Breast epithelium (tissue), 4 donors: ENCODE measurements at places on chromosomes 2 and 18. TPM values are rescaled to one million over a fixed set of nuclear protein-coding genes. Genes with fewer than 3 reads are reported as not detected.

Gene ANKRD30BL
- total RNA-seq, result not detected

Gene RAD51AP2
- 0.16 TPM for total RNA-seq

Gene REG3G
- total RNA-seq, result not detected

- H3K27ac ChIP-seq, result no peak overlapping the region
- no peaks in the 10 kb centered on the region for H3K27me3 ChIP-seq
- H3K36me3 ChIP-seq, result no peaks in the 10 kb centered on the region
Measured at GRCh38 chr18:58535340-58536201, 93.3 kb downstream of the ALPK2 start.

DNA sequence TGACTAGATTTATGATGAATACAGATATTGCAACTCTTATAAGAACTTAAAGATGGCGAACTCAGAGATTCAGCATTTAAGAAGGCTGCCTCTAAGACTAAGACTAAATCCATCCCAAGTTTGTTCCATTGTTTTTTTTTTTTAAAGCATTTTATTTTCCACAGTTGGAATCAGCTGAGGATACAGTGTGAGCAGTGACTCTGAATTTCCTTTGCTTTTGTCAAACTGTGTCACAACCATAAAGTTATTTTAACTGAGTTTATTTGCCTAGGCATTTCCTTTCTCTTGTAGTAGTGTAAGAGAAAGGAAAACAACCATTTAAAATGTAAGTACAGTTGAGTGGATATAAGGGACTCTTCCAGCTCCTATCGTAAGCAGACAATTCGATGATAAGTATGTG is 63.9 kb downstream of the ZEB2 start:
- no peaks in the 10 kb centered on the region for H3K4me1 ChIP-seq
- no peaks in the 10 kb centered on the region for H3K36me3 ChIP-seq
- H3K27ac ChIP-seq, result no peak overlapping the region
- no peak overlapping the region for H3K4me3 ChIP-seq
- no peaks in the 10 kb centered on the region for H3K27me3 ChIP-seq

DNA sequence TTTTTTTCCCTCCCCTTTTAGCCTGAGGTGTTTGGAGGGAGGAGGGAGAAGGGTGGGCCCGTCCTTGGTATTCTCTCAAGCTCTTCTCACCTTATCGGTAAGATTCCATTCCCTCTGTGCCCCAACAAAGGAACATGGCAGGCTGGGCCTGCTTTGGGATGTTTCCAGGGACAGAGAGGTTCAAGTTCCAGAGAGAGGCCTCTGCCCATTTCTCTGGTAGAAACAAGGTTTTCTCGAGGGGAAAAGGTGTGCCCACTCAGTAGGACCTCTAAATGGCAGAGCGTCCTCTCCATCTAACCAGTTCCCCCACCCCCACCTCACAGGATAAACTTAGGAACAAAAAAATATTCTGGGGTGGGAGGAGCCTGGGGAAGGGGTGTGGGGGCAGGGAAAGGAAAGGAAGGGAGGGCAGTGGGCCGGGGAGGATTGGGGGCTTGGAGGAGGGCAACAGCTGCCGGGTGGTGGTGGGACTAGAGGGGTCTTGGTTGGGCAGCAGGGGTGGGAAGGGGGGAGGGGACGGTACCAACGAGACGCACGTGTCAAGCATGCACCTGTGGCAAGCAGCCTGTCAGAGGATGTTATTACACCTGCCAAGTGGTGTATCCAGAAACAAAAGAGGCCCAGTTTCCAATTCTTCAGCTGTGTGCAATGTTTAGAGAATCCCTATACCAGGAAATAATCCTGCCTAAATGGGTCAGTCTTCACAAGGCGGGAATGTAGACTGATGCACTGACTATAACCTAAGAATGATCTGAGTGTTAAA is 2.1 kb downstream of the PCBP1 start:
- peak overlapping the region; percentile 100 for H3K27ac ChIP-seq
- H3K4me1 ChIP-seq, result no peaks in the 10 kb centered on the region
- no peaks in the 10 kb centered on the region for H3K27me3 ChIP-seq
- peak; percentile 44 for DNase-seq
- no peaks in the 10 kb centered on the region for H3K36me3 ChIP-seq

GRCh38 chr2:172693529-172694455 is 41.9 kb upstream of the RAPGEF4 start:
- H3K4me1 ChIP-seq, result no peaks in the 10 kb centered on the region
- no peak overlapping the region for H3K27ac ChIP-seq
- no peaks in the 10 kb centered on the region for H3K27me3 ChIP-seq
- no peaks in the 10 kb centered on the region for H3K36me3 ChIP-seq

DNA sequence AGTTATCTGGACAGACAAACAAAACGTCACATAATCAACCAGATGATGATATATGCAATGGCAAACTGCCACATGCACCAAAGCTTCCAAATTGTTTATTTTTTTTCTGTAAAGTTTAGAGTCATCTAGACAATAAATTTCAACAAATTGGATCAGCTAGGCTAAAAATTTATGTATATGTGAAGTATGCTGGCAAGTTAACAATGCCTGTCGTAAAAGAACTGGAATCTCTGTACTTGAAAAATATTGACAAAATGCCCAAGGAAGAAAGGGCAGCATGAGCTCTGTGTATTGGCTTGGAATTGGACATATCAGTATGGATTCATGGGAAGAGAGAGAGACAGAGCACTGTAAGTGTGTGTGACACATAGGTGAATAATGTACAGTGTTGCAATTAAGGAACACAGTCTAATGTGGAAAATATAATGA is 309.8 kb downstream of the ERBB4 start:
- no peak overlapping the region for H3K27ac ChIP-seq
- no peak for DNase-seq

- peak overlapping the region; percentile 58 for H3K27ac ChIP-seq
- H3K27me3 ChIP-seq, result no peaks in the 10 kb centered on the region
- H3K36me3 ChIP-seq, result no peaks in the 10 kb centered on the region
- H3K4me1 ChIP-seq, result no peaks in the 10 kb centered on the region
- no peak for DNase-seq
Measured at GRCh38 chr2:159071190-159071915, 102.9 kb downstream of the TANC1 start.

- no peaks in the 10 kb centered on the region for H3K27me3 ChIP-seq
- DNase-seq, result no peak
- no peaks in the 10 kb centered on the region for H3K4me1 ChIP-seq
- H3K27ac ChIP-seq, result no peak overlapping the region
- no peak overlapping the region for H3K4me3 ChIP-seq
Measured at GRCh38 chr18:24396082-24396633, 1.5 kb downstream of the OSBPL1A start.

- H3K4me3 ChIP-seq, result no peak overlapping the region
- no peaks in the 10 kb centered on the region for H3K36me3 ChIP-seq
- H3K27ac ChIP-seq, result no peak overlapping the region
- H3K27me3 ChIP-seq, result no peaks in the 10 kb centered on the region
- no peaks in the 10 kb centered on the region for H3K4me1 ChIP-seq
Measured at GRCh38 chr2:18545384-18545783, 15.1 kb downstream of the RDH14 start.

DNA sequence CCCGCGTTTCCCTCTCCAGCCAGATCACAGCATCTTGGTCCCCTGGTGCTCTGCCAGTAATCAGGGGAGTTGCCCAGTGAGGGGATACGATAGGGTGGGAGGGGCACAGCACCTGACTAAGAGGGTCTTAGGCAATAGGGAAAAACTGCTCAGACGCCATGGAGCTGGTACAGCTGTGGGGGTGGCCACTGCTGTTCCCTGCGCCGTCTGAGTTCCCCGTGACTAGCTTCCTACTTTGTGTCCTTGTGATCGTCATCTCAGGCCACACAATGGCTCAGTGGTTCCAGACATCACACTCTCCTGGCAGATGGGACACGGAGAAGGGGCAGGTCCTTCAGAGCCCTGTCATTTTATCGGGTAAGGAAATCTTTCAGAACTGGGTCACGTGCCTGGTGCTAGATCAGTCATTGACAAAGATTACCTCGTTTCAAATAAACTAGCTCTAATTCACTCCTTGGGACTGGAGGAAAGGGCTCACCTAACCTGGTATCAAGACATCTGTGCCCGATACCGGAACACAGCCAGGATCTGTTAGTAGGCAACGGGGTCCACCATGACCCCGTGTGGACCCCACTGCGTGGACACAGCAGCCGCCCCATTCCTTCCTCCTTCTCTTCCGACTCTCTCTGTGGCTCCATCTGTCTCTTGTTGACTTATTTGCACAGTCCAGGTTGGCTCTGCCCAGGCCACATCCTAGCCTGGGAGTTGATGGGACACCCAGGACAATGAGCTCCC is 101.6 kb downstream of the PTGR3 start:
- H3K4me3 ChIP-seq, result no peak overlapping the region
- no peak for DNase-seq
- H3K27ac ChIP-seq, result no peak overlapping the region
